CD4-positive, alpha-beta T cell treated with Interleukin-1 beta for 1 hour (primary cell): ENCODE measurements at places on chromosomes 2 and 18.
A peak's percentile ranks its signal among the peaks of the same experiment; 100 is the strongest.

DNA sequence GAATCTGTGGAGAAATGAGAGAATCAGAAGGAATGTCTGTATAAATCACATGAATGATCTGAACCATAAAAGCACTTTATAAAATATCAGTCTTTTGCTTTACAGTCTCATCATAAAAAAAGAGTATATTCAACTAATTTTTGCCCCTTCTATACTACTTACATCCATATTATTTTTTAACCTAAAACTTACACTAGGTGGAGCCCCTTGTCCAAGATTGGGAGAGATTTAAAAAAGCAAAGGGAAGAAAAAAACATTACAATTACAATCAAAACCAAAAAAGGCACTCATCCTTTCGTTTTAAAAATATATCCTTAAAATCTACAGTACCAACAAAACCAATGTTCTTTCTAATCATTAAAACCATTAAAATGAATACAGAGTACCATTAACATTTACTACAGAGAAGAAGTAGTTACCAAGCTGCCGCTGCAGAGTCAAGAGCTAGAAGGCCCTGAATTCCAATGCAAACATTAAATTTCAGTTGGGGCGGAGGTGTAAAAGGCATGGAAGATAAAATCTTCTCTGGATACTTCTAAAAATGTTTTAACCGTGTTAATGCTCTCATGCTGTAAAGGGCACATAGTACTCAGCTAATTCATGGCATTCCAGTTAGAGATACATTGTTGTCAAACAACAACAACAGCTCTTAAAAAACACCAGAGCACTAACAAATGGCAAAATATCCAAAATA is 56.7 kb upstream of the EPB41L3 start:
- DNase-seq, result no peak

- DNase-seq, result no peak
Measured at GRCh38 chr2:9146646-9147045, 60.0 kb upstream of the ASAP2 start.

DNA sequence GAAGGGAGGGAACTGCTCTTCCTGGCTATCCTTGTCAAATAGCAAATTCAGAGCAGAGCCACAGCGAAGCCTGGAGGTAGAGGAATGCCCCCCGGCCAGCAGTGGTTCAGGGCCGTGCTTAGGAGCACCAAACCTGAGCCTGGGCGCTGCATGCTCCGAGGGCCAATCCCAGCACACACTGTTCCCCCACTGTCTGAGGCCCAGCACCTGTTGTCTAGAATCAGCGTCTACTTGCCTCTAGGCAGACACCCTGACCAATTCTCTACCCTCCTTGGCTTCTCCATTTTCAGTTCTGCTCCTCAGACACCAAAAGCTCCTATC is 177.6 kb upstream of the PKDCC start:
- DNase-seq, result no peak

- no peak for DNase-seq
Measured at GRCh38 chr2:151302404-151302803, 12.9 kb upstream of the NMI start.

DNA sequence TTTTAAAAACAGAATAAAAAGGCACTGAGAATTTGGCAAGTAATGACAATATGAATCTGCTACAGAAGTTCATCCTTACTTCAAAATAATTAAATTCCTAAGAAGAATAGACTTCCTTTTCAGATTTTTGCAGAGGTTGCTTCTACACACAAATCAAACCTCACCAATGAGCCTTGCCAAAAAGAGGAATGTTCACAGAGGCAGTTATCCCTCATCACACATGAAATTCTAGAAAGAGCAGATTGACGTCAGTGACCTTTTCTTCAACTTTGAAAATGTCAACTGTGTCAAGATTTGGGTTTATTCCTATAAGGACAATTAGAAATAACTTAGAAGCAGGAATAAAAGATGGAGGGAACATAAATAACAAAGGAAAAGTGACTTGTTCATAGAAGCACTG is 64.6 kb downstream of the MBD2 start:
- no peak for DNase-seq

GRCh38 chr2:71666094-71666474 is 212.7 kb downstream of the DYSF start:
- no peak for DNase-seq

GRCh38 chr18:8366656-8367055 is 242.6 kb upstream of the RAB12 start:
- DNase-seq, result no peak

DNA sequence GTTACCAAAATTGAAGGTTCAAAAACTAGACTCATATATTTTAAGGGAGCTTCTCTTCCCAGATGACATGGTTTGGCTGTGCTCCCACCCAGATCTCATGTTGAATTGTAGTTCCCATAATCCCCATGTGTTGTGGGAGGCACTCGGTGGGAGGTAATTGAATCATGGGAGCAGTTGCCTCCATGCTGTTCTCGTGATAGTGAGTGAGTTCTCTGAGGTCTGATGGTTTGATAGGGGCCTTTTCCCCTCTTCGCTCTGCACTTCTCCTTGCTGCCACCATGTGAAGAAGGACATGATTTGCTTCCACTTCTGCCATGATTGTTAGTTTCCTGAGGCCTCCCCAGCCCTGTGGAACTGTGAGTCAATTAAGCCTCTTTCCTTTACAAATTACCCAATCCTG is 140.1 kb downstream of the MAIP1 start:
- DNase-seq, result no peak

- no peak for DNase-seq
Measured at GRCh38 chr2:42314892-42315468, 46.0 kb downstream of the COX7A2L start.

DNA sequence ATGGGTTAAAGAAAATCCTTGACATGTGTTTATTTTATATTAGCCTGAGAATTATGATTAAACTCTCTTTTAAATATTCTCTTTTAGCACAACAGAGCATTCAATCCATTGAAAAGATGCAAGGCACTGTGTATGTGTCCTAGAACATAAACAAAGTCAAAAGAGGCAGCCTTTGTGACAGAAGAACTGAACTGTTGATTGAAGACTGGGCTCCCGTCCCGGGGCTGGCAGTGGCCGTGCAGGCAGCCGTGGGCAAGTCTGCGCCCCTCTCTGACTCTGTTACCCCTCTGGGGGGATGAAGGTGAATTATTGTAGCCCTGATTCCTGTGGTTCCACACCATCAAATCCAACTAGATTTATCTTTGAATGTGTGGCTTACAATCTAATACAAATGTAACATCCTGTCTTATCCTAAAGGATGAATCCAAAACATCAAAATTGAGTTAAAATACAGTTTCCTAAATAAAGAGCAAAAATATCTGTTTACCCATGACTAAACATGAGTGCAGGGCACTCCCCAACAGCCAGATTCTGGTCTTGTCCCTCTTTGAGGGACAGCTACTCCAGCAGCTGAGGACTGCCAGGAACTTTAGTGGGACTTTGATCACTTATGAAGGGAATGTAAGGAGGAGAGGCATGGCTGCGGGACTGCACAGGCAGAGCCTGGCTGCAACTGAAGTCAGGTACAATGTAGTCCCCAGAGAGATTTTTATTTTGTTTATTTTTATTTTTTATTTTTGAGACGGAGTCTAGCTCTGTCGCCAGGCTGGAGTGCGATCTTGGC is 37.3 kb upstream of the SH3BP4 start:
- no peak for DNase-seq

DNA sequence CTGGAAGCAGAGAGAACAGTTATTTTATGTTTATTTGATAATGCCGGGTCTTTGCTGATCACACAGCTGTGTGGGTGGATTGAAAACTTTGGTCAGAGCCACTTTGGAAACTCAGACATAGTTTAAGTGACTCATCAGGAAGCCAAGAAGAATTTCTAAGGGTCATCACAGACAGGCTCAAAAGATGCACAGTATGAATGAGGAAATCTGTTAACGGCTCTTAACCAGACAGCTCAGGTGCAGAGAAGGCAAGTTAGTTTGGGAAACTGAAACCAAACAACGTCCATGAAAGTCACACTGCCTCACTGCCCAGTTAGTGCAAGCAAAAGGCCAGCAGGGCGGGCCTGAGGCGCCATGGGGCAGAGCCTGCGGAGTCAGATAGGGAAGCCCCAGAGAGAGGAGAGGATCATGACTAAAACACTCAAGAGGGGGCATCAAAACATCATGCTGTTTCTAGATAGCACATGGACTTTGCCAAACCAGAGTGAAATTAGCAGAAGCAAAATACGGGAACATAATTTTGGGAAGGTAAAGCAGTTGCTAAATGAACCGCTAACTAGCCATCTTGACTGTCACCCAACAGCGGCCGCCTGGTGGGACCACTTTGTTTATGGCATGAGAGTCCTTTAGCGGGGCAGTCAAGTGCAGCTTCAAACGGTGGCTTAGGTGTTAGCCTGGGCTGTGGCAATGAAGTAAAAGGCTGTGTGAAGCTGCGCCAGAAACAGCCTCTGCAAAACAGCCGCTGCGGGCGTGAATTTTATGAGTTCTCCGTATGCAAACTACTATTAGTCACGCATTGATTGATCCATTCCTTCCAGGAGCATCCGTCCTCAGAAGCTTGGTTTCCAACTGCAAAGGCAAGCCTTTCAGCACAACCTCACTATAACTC is 101.2 kb downstream of the KCTD18 start:
- DNase-seq, result no peak

DNA sequence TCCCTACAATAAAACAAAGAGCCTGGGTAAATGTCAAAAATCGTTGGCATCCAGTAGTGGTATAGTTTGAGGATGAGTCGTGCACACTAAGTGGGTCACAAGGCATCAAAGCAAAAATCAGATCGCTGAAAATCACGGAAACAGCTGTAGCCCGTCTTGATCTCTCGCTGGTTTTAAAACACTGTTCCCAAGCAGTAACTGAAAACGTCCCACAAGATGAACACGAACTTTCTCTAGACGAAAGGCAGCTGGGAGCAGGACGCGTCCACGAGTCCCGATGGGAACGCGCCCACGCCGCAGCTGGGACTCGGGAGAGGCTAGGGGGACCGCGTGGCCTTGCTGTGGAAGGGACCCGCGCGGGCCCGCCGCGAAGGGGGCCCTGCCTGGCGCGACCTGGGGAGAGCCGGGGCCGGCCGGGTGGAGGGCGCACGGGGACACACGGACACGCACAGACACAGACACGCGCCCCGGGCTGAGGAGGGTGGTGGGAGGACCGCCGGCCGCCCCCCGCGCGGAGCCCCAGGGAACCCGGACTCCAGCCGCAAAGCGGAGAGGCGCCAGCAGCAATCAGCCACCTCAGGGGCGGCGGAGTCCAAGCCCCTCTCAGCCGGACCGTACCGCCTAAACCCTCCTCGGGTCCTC is 651 bp downstream of the STK17B start:
- peak; percentile 43 for DNase-seq

- DNase-seq, result no peak
Measured at GRCh38 chr2:98346311-98347236, at the start of gene CNGA3. CNGA3 (plus strand) TSS chr2:98346456; CDS start chr2:98369976, 23,520 bp downstream.

GRCh38 chr2:235866373-235866772 is 301.8 kb downstream of the GBX2 start:
- DNase-seq, result no peak

- no peak for DNase-seq
Measured at GRCh38 chr2:124001696-124002430, 23.2 kb upstream of the CNTNAP5 start.
